ENCODE measurements at places on chromosomes 1 and 21.
A peak's percentile ranks its signal among the peaks of the same experiment; 100 is the strongest.

- DNase-seq = peak; percentile 99
Observed at GRCh38 chr1:151008244-151009205, at the start of gene PRUNE1. Gene PRUNE1 (plus strand): TSS chr1:151008449. CDS start chr1:151008633, 184 bp downstream.

GRCh38 chr1:93596329-93597089 lies 85.1 kb downstream of the BCAR3 start:
- no peak for DNase-seq

- DNase-seq = peak; percentile 78
Observed at GRCh38 chr1:207823880-207824566, 72.2 kb downstream of the CD46 start.

DNA sequence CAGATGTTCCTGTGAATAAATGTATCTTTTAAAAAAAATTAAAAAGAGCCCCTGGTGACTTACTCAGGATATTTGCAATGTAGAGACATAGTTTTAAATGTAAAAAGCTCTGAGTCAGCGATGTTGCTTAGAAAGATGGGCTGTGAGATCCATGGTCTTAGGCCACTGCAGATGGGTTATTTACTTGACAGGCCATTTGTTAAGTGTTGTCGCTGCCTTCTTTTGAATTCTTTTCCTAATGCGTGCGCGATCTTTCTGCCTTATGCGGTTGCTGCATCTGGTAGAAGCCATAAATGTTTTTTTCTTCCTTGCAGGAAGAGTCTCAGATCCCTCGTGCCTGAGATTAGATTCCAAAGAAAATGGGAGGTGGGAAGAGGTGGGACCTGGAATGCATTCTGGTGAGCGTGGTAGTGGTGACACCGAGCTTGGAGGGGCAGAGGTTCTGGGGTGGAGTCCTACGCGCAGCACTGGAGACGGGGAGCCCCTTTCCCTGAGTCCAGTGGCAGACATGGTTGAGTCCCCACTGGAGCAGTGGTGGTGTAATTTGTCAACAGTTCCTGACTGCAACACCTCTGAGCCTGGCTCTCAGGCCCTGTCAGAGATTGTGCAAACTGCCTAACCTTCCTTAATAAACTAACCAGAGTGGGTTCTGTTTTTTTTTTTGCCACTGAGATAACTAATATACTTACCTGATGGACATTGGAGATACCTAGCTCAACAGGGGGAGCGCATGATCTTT lies 197.2 kb downstream of the HHAT start:
- DNase-seq = no peak

- DNase-seq = no peak
Observed at GRCh38 chr1:230248889-230249270, 177.3 kb downstream of the PGBD5 start.

DNA sequence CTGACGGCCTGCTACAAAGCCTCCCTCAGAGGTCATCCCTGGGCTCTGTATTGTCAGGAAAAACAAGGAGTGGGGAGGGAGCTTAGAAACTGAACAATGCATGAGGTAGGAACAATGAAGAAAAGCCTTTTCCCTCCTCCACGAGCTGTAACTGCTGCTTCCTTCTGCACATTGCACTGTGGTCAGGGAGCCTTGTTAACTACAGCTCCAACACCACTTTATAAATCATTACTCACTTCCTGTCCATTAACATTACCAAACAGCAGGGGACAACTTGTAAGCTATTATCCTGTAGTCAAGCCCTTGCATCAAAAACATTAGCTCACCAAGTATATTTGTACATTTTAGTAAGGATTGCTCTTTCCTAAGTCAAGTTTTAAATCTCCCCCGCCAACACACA lies 336.0 kb upstream of the NR5A2 start:
- no peak for DNase-seq

GRCh38 chr1:186741640-186742039 lies 61.4 kb upstream of the PTGS2 start:
- no peak for DNase-seq

- DNase-seq = no peak
Observed at GRCh38 chr1:240149484-240150094, 57.9 kb downstream of the FMN2 start.

DNA sequence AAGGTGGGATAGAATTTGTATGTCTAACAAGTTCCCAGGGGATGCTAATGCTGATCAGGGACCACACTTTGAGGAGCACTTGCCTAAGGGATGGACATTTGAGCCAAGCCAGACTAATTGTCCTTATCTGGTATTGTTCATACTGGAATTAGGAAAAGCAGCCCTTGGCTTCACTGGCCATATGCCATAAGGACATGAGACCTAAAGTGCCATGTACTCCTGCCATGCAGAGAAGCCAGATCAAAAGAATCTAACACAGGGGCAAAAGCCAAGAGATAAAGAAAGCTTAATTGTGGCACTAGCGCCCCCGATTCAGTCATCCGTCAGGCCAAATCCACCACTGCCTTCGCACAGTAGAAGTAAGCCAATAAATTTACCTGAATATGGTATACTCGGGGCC lies 45.7 kb downstream of the RNF11 start:
- no peak for DNase-seq

DNA sequence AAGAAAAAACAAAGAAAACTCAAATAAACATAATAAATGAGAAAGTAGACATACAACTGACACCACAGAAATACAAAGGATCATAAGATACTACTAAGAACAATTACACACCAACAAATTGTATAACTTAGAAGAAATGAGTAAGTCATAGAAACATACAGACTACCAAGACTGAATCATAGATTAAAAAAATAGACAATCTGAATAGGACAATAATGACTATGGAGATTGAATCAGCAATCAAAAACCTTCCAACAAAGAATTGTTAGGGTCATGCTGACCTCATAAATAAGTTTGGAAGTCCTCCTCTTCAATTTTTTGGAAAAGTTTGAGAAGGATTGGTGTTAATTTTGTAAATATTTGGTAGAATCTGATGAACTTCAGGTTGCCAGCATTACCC lies 159.0 kb downstream of the PTBP2 start:
- no peak for DNase-seq

- no peak for DNase-seq
Observed at GRCh38 chr21:19950347-19950746, 1047.9 kb upstream of the NCAM2 start.

DNA sequence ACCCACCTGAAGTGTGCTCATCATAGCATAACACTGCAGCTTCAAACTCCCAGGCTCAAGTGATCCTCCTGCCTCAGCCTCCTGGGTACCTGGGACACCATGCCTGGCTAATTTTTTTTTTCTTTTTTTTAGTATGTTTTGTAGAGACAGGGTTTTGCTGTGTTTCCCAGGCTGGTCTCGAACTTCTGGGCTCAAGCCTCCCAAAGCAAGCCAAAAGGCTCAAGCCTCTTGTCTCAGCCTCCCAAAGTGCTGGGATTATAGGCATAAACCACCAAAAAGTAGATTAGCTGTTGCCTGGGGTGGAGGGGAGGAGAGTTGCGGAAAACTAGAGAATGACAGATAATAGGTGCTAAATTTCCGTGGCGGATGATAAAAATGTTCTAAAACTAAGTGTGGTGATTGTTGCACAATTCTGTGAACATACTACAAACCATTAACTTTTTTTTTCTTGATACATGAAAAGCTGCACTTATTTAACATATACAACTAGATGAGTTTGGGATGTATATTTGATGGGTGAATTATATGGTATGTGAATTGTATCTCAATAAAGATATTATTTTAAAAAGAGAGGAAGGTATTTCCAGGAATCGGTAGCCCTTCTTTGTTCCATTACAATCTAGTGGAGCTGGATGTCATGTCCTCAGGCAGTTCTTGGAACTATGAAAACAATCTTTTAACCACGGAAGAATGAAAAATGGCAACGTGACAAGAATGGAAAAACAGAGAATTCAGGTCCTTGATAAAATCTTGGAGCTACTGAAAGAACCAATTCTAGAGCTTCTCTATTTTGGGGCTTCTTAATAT lies 27.3 kb upstream of the MED18 start:
- DNase-seq = no peak

DNA sequence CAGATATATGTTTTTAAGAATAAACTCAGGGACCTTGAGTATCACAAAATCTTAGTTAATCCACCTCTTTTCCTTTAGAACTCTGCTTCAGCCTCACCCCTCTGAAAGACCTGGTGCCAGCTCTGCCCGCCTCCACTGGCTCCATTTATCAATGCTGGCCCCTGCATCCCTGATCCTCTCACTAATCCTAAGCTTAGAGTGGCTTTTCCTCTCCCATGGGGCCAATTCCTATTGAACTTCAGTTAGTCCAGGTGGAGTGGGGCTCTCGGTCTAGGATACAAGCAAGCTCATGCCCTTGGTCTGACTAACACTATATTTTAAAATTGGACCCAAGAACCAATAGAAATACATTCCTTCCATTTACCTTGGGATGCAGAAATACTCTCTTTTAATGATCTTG lies 87.0 kb downstream of the RGS7 start:
- DNase-seq = no peak

- no peak for DNase-seq
Observed at GRCh38 chr1:12153181-12153785, 13.5 kb upstream of the TNFRSF1B start.

- no peak for DNase-seq
Observed at GRCh38 chr1:17573518-17574041, 34.1 kb downstream of the ARHGEF10L start.

DNA sequence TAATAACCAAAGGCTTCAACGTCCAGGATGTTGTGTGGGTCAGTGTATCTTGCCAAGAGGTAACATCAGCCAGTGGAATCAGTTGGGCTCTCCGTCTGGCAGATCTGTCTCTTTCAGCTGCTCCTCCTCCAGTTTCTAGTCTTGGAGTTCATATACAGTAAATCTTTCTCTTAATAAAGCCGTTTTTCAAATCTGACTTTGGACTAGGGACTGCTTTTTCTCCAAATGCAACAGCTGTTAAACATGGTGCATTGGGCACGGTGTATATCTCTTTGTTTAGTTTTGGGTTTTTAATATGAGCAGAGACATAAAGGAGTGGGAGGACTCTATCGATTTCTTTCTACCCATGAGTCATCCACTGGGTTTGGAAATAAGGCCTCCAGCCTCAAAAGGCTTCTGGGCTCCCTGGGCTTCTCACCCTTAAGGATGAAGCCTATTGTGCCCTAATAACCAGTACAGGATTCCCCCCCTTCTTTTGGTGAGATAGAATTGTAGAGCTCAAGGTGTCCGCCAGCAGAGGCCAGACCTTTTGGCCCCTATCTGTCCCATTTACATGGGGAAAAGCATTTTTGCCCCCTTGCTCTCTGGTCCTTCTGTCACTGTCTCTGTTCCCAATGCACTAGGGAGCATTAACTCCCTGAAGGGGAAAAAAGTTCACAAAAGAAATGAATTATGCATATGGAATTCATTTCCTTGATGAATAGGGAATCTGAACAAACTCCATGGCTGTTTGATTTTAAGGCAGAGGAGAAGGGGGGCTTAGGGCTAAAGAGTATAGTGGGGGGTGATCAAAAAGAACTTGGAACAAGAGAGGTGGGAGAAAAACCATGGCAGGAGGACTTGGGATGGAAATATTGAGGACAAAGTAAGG lies 86.0 kb downstream of the PBX1 start:
- no peak for DNase-seq

DNA sequence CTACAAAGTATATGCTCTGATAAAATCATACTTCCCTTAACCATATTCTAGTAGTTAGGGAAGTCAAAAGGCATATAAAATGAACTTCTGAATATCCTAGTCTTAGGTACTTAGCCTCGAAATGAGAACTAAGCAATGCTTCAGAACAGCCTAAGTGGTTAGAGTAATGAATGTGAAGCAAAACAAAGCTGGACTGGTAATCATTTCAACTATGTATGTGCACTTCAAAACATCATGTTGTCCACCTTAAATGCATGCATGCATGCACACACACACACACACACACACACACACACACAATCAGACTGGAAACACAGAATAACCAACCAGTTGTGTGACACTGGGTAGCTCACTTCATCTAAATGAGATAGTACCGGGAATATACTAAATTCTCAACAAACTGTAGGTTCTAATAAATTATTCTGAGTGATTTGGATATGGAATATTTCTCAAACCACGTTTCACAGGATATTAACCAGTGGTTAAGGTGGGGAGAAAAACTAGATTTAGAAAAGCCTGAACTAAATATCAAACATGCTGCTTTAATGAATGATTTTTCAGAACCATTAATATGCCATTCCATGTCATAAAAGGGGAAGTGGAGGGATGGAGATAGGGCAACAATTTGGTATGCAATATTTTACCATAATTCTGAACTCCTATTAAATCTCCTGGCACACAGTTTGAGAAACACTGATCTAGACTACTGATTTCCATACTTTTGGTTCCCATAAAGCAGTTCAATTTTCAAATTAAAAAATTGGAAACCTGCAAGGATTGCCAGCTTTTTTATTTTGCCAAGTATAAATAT lies 19.5 kb downstream of the RNF115 start:
- no peak for DNase-seq

GRCh38 chr1:151820940-151821339 lies 10.7 kb downstream of the RORC start:
- DNase-seq = no peak

- DNase-seq = no peak
Observed at GRCh38 chr1:67764633-67765032, 68.6 kb downstream of the GNG12 start.

DNA sequence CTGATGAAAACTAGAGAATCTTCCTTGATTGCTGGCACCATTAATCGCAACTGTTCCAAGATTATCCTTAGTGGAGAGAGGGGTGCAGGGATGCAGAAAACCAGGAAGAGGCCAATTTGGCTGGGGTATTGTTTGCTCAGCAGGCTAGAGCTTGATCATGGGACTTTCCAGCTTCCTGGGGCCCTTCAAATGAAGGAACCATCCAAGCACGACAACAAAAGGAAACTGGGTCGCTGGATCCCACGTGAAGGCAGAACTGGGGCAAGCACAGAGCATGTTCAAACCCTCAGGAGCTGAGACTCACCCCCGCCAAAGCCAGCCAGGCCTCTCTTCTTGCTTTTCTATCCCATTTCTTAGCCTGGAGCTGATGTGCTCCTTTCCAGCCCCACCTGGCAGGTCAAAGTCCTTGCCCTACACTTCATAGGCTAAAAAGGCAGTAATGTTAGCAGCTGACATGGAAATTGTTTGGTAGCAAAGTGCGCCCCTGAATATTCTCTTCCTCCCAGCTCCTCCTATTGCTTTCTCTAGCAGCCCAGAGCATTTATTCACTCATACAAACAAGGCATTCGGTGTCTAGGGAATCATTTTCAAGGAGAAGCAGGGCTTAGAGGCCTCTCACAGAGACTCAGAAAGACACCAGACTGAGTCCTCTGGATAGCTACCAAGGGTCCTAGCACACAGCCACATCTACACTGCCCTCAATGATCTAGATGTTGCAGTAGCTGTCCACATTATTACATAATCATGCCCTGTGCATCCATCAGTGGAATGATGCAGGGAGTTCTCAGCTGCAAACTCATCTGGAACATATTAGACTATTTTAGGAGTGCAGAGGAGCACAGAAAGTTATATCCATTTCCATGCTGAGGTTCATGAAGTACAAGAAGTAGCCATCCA lies 11.5 kb downstream of the KCNA2 start:
- DNase-seq = no peak

- no peak for DNase-seq
Observed at GRCh38 chr1:119448127-119448511, 33.2 kb downstream of the HSD3B2 start.
